Cortex of kidney (tissue), 1 donor: ENCODE measurements at places on chromosomes 12 and 14.

DNA sequence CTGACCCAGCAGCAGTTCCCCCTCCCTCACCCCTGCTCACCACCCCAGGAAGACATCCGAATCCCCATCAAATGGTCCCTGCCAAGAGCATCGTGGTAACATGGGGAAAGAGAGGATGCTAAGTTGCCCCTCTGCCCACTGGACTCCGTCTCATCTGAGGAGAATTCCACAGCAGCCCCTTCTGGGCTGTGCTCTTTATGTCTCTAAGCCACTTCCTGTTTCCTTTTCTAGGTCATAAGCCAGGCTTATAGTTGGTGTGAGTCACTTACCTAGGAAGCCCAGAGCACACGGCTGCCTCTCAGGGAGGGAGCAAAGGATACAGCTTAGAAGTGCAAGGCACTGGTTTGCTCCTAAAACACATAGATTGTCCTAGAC is 76.0 kb downstream of the VCPKMT start:
- DNase-seq = no peak

- no peak for DNase-seq
These were observed at the start of gene C3AR1 for GRCh38 chr12:8065991-8066594. Gene C3AR1, minus strand, starts transcription at chr12:8066359. Its CDS starts 6,174 bp downstream, at chr12:8060185.

DNA sequence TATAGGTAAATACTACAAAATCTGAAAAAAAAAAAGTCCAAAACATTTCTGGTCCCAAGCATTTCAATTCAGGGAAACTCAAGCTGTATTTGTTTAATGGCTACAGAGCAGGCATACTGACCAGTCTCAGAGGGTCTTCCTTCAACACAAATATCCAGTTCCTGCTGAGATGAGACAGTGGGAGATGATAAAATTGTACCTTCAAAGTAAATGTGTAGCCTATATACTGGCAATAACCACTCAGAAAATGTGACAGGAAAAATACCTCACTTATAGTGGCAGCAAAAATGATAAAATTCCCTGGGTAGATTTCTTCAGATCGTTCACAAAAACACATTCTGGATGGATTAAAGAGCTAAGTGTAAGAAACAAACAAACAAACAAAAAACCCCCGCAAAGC is 102.0 kb upstream of the FUT8 start:
- DNase-seq = no peak

- no peak for DNase-seq
These were observed 5.7 kb upstream of the SUSD6 start for GRCh38 chr14:69605738-69606137.

GRCh38 chr12:94589591-94590001 is 60.8 kb downstream of the TMCC3 start:
- DNase-seq = no peak

DNA sequence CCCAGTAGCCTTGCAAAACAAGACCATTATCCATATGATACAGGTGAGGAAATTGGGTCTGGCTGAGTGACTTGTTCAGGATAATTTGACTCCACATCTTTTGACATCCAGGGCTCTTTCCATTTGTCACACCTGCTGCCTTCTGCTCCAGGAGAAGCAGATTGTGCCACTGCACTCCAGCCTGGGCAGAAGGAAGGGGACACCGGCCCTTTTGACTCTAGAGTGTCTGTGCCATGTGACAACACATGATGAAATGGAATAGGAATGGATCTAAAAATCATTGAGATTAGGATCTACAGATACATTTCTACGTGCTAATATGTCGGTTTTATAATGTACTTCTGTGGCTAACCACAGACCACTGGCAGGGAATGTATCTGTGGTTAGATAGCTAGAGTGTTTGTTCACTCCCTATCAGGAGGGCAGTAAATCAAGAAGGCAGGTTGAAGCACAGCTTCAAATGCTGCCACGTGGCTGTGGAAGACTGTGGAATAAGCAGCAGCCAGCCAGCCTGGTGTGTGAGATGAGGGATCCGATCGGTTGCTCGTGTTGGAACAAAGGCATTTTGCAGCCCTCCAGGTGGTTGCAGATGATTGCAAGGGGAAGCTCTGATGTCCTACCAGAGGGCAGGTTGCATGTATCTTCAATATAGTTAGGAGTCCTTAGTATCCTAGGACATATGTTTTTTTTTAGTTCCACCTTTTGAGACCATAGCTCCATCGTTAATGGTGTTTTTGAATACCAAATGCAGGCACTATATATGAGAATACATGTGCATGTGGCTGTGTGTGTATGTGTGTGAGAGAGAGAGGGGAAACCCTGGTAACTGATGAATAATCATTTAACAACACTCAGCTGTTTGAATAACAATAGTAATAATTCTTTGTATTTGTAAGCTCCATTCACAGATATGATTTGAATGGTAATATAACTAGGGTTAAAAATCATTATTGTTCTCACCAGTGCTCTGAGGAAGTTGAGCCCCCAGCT is 28.6 kb downstream of the EML1 start:
- no peak for DNase-seq

DNA sequence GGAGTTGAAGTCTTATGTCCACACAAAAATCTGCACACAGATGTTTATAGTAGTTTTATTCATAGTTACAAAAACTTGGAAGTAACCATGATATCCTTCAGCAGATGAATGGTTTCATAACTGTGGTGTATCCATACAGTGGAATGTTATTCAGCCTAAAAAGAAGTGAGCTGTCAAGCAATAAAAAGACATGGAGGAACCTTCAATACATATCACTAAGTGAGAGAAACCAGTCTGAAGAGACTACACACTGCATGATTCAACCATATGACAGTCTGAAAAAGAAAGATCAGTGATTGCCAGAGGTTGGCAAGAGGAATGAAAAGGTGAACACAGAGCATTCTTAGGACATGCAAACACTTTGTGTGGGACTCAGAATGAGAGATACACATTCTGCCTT is 18.6 kb upstream of the IFNG start:
- DNase-seq = no peak

- no peak for DNase-seq
These were observed 40.1 kb upstream of the CRY1 start for GRCh38 chr12:107133462-107133861.

DNA sequence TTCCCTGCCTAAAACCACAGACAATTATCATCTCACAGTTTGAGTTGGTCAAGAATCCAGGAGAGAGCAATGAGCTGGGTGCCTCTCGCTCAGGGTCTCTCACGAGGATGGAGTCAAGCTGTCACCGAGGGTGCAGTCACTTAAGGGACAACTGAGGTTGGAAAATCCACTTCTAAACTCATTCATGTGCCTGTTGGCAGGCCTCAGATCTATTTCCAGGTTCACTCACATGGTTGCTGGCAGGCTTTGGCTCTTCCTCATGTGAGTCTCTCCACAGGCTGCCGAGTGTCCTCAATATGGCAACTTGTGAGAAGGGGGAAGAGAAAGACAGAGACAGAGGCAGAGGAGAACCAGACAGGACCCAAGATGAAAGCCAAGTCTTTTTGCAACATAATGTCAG is 10.5 kb upstream of the OR10P1 start:
- DNase-seq = no peak

- DNase-seq = no peak
These were observed 166.6 kb upstream of the HMGA2 start for GRCh38 chr12:65657635-65658034.
